ENCODE measurements at places on chromosomes 1 and 21.
A peak's percentile ranks its signal among the peaks of the same experiment; 100 is the strongest.

DNA sequence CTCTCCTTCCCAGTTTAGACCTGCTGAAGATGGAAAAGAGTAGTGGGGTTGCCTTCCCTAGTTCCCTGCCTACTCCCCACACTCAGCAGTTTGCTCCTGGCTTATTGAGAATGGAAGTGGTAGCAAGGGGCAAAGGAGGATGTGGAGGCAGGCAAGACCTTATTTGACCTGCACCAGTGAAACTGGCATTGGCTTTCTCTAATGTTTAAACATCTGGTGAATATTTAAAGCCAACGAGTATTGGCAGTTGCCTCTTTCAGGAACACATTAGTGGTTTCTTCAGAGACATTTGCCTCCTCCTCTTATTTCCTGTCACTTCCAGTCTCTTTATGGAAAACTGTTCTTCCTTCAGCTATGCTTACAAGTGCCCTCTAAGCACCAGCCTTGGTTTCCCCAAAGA is 62.4 kb upstream of the VAV3 start:
- DNase-seq: no peak

DNA sequence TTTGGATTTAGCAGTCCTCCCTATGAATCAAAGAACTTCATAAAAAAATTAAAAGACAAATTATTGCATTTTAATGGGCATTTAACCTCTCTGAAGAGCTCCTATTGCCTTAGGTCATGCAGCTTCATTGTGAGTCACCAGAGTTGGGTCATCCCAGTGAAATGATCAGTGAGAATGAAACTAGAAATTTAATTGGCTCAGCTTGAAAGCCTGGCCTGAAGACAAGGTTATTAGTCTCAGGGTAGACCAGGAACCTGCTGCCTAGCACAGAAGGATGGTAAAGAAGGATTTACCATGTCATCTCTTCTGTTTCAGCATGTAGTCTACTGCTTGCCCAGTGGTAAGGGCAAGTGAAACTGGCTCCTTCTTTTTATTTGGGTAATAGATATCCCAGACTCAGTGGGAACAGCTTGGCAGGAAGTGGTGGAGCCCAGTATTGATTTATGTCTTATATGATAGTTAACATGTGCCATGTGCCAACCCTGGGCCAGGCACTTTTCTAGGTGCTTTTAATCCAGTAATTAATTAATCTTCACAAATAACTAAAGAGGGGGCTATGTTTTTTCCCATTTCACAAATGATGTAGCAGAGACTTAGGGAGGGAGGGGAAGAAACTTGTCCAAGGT is 23.6 kb downstream of the LAMC2 start:
- no peak for DNase-seq

GRCh38 chr1:151494741-151495281 is 16.4 kb upstream of the CGN start:
- DNase-seq: no peak

DNA sequence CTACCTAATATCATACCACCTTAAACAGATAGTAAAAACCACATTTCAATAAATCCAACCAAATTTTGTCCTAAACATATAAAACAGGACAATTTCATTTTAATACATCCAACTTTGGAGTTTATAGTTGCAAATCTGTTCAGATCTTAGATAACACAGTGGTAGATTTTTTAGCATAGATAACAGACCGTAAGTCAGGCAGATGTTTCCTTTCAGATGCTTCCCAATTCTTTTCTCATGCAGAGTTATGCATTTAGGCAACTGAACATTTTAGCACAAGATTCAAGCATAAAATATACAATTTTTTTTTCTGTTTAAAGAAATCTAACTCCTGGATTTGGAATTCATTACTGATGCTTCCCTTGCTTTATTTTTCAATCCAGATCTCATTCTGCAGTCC is 156.5 kb upstream of the ZNHIT6 start:
- no peak for DNase-seq

GRCh38 chr21:31326522-31327242 is 17.4 kb downstream of the TIAM1 start:
- DNase-seq: no peak

GRCh38 chr1:93801471-93801870 is 77.5 kb downstream of the DNTTIP2 start:
- no peak for DNase-seq

DNA sequence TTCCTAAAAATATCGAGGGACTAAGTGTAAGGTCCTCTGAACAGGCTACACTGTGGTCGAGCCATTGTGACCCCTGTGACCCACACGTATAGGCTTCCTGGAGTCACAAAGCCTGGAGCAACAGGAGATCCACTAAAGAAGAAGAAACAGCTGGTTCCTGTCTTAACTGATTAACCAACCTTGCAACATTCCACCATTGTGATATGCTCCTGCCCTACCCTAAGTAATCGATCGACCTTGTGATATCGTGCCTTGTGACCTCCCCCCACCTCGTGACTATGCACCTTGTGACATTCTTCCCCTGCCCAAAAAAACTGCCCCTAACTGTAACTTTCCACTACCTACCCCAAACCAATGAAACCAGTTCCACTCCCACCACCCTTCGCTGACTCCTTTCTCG is 304.6 kb upstream of the FAM78B start:
- no peak for DNase-seq

- DNase-seq: no peak
Measured at GRCh38 chr1:183106746-183107145, 79.3 kb upstream of the LAMC2 start.

DNA sequence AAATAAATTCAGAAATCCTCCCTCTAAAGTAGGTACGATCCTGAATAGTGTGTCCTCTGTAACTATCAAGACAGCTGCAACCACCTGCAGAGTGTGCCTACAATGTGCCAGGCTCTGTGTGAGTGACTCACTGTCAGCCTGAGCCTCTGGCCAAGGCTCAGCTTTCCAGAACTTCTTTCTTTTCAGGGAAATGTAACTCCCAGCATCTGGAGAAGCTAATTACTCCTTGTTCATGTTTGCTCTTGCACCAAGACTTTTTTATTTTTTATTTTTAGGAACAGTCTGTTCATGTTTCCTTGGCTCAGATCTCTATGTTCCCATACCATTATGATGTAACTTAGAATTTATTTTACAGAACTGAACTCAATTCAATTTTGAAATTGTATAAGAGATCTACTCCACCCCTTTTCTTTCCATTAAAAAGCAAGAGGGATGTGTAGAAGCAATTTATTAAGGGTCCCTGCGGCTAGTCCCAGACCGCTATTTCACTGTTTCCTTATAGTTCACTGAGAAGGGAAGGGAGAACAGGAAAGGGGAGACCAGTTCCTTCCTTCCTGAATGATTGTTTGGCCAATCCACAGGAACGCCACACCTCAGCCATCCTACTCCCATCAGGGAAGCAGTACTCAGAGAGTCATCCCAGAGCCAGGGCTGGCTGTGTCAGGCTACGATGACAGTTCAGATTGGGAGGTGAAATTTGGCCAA is 112.4 kb upstream of the ZNF648 start:
- DNase-seq: no peak

DNA sequence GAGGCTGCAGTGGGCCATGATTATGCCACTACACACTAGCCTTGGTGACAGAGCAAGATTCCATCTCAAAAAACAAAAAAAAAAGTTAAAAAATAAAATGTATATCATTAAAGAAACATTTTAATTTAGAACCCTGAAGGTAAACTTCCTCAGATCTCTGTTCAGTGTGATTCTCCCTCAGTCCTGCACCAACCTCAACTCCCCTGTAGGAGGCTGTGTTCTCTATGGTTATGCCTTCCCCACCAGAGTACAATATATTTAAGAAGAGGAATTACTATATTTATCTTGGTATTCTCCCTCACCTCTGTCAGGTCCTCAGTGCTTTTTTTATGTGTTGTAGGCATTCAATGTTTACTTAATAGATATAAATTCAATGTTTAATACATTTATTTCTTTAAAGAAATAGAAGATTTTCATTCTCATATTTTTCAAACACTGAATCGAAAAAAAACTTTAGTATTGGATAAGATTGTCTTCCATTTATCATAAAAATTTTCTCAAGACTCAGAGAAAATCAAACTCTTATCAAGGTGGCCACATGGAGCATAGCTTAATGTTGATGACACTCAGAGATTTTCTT is 4.8 kb upstream of the LRRC8B start:
- DNase-seq: no peak

DNA sequence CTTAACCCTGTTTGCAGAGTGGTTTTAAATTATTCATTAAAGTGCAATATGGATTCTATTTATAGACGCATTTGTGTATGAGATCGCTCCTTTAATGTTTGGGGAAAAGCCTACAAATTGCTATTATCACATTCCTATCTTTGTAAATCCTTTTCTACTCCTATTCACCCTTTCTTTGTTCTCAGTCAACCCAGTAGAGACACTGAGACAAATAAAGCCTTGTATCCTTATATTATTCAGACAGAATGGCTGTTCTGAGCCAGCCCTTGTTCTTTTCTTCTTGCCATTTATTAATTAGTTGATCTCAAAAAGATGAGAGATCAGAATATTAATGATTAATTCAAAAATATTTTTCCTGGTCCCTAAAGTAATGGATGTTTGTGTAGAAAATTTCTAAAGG is 8.4 kb downstream of the PCBP3 start:
- no peak for DNase-seq

DNA sequence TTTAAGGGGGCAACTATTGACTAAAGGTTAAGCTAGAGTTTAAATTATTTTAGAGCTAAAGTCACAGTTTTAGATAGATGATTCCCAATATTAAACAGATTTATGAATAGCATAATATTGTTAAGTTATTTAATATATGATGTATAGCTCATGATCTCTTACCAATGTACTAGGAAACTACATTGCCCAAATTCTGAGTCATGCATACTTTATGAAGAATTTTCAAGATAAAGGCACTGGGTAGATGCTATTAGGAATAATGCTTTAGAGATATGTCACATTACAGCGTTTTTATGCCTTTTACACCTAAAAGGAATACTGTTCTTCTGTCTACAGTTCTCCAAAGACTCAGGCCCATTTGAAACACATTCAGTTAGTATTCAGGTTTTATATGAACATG is 215.1 kb downstream of the NCAM2 start:
- no peak for DNase-seq

DNA sequence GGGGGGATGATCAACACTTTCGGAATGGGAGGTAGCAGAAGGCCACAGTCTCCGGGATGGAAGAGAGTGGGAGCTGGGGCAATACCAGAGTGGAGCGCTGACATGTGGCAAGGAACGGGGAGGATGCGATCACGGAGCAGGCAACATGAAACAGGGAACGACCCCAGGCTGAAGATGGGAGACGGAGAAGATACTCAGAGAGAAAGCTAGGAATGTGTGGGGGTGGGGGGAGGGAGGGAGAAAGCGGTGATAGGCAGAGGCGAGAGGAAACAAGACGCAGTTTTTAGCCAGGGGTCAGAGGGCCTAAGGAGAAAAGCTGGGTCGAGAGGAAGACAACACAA is 577 bp downstream of the RAB3GAP2 start:
- DNase-seq: no peak

- peak; percentile 100 for DNase-seq
Measured at GRCh38 chr1:42340093-42340492, 5.1 kb upstream of the FOXJ3 start.

GRCh38 chr1:199512037-199512710 is 515.3 kb upstream of the NR5A2 start:
- no peak for DNase-seq

DNA sequence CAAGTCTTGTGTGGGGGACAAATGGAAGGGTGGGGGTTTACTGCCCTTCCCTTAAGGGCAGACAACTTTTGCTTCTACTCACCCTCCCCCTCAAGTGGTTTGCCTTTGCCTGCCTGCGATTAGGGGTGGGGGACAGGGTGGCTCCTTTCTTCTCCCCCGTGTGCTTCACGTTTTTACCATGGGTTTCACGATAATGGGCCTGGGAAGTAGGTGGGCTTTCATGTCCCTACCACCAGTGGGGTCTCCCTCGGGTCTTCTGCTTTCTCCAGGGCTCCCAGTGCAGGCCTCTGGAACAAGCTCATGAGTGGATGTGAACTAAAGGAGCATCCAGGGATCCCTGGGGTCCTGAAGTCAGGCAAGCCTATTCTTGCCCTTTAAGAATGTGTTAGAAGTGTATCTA is 21.6 kb downstream of the UTP25 start:
- no peak for DNase-seq

DNA sequence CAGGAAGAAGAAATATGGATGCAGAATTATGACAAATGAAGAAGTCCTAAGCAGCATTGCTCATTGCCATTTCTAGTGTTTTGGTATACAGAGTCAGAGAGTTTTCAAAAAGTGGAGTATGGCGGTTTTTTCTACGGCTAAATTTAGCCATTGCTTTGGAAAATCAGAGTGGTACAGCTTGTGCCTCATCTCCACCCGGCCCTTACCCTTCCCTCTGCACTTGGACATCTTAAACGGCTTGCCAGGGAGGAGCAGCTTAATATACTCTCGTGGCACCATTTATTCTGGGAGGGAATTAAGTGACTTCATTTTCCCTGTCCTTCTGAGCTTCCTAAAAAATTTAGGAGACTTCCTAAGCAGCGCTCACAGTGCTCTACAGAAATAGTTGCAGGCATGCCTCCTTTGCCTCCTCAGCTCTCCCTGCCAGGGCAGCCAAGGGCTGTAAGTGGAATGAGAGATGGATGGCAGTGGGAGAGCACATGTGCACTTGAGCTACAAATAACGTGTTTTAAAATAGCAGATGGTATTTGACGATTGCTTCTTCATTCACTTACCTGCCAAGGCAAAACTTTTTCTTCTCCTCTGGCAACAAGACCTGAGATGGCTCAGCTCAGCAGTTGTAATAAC is 51.5 kb upstream of the VAMP3 start:
- DNase-seq: no peak

GRCh38 chr1:55276671-55277376 is 61.7 kb upstream of the USP24 start:
- no peak for DNase-seq

GRCh38 chr21:44706026-44706705 is 5.2 kb downstream of the TSPEAR start:
- no peak for DNase-seq

- no peak for DNase-seq
Measured at GRCh38 chr21:23394458-23394857, 2212.8 kb downstream of the MRPL39 start.

- no peak for DNase-seq
Measured at GRCh38 chr1:201912832-201913231, 24.1 kb downstream of the SHISA4 start.

GRCh38 chr1:110040548-110040947 is 6.1 kb downstream of the STRIP1 start:
- no peak for DNase-seq

DNA sequence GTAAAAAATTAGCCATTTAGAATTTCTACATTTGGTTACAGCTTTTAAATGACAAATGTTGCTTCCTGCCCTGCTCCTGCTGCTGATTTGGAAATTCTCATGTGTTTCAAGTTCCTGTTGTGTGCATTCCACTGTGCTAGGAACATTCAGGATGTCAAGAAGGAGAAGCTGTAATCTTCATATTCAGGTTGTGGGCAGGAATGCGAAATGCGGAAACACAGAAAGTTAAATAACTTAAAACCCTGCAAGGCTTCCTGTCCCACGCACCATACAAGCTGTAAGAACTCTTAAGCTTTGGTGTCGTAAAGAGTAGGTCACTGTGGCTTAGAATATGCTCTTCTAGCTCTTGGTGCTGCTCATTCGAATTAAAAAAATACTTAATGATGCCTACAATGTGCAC is 52.6 kb downstream of the S100B start:
- no peak for DNase-seq

GRCh38 chr1:200874694-200875093 is 1.9 kb downstream of the GPR25 start:
- DNase-seq: no peak

GRCh38 chr1:168794057-168794456 is 65.1 kb upstream of the DPT start:
- DNase-seq: no peak
